ENCODE measurements at places on chromosomes 5 and 9.

DNA sequence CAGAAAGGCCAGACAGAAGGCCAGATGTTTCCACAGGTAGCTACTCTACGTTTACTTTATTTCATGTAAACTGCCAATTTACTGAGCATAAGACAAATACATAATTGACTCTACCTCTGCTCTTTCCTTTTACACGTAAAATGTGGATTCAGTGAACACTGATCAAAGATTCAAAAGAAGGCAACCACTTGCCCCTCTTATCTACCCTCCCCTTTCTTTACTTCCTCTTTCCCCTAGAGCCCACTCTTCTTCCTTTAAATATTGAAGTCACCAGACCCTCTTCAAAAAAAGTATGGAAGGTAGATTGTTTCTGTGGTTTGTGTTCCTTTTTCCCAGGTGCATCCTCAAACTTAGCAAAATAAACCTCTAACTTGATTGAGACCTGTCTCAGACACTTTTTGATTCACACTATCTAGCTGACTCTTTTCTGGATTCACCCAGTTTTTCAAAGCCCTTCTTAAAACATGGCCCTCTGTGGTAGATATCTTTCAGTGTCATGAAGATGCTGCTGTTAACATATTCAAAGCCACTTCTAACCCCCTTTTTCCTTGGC is 6.7 kb downstream of the FAM114A2 start:
- no peak for DNase-seq

- no peak for DNase-seq
These were observed 37.8 kb downstream of the EBF1 start for GRCh38 chr5:159061834-159062474.

GRCh38 chr5:154418344-154418820 is 27.4 kb upstream of the SAP30L start:
- no peak for DNase-seq

GRCh38 chr5:58926541-58926935 is 343.7 kb downstream of the RAB3C start:
- DNase-seq = no peak

DNA sequence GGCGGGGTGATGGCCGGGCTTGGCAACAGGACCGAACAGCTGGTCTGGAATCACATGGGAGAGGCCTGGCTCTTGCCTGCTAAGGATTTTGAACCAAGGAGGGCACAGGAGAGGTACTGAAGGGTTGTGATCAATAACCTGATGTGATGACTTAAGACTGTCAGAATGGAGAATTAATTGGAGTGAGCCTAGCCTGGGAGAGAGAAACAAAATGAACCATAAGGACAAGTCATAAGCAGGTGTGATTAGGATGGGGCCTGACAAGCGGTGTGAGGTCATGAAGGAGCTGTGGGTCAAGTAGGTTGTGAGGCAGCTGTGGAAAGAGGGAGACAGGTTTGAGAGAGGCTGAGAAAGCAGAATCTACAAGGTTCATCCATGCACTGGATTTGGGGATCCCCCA is 104.6 kb downstream of the MED10 start:
- DNase-seq = no peak

DNA sequence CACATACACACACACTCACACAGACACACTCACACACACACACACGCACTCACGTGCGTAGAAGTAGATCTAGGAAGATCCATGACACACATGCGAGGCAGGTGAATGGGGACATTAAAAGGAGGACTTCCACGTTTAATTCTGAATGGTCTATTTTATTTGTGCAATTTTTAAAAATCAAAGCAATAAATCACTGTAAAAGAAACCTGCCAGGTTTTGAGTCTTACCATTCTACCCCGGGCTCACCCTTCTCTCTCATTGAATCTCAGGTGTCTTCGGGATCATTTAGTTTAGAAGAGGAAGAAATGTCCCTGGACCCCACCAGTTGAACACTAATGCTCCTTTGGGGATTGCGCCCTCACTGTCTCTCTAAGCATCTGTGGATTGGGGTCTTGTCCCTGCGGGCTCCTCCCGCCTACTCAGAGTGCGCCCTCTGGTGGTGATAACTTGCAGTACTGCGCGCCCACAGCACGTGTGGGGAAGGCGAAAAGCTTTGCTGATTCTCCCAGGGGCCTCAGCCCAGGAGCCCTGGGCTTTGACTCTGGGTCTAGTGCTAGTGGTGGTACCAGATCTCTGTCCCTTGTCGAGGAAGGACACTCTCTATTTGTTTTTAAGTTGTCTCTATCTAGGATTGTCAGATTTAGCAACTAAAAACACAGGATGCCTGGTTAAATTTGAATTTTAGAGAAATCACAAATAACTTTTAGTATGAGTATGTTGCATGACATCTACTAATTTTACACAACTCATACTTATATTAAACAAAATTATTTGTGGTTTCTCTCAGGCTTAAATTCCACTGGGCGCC is 34.8 kb downstream of the BOD1 start:
- DNase-seq = no peak

DNA sequence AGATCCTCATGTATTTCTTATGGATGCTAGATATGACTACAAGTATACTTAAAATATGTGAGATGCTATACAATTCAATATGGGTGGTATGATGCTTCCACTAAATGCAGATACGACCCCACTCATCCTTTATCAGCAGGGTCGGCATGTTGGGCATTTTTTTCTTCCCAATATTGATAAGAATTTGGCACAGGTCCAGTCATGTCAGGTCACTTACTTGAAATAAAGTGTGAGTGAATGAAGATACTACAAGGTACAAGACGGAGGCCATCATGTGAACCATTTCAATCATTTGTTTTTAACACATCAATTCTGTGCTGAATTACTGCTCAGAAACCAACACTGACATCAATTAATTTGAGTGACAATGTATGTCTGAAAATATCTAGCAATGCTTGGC is 146.9 kb upstream of the GNA14 start:
- DNase-seq = no peak

GRCh38 chr9:125147401-125147951 is 4.1 kb upstream of the SCAI start:
- no peak for DNase-seq

- DNase-seq = no peak
These were observed 198.7 kb upstream of the MAP3K1 start for GRCh38 chr5:56616454-56617160.

- DNase-seq = no peak
These were observed 402.4 kb downstream of the AGTPBP1 start for GRCh38 chr9:85339338-85339737.

DNA sequence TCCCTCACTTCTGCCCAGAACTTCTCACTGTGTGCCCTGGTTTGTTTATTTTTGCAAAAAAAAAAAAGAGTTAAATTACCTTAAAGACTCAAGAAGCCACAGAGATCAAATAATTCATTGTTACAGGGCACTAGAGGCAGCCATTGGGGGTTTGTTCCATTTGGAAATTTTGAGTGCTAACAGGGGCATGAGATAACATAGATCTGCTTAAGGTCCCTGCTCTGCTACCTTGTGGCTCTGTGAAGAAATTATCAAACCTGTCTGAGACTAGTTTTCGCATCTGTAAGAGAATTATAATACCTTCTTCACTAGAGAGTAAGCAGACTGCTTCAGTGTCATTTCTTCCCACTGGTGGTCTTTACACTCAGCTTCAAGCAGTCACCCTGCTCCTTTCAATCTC is 394 bp downstream of the TLR4 start:
- peak; percentile 35 for DNase-seq

GRCh38 chr5:107671742-107672210 is 1.0 kb upstream of the EFNA5 start:
- DNase-seq = peak; percentile 36

DNA sequence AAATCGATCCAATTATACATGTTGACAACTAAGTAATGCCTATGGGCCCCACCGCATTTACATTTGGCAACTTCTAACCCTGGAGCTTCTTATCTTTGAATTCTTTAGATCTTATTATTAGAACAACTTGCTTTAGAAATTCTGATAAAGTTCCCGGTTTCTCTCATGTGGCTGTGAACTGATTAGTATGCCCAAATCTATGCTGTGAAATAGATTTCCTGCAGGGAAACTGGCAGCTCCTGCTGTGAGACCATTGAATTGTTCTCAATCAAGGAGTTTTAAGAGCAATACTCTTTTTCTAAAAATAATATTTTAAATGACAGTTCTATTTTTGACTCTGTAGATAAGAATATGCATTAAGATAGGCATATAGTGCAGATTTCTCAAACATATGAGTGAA is 177.5 kb downstream of the GABRB2 start:
- DNase-seq = no peak

DNA sequence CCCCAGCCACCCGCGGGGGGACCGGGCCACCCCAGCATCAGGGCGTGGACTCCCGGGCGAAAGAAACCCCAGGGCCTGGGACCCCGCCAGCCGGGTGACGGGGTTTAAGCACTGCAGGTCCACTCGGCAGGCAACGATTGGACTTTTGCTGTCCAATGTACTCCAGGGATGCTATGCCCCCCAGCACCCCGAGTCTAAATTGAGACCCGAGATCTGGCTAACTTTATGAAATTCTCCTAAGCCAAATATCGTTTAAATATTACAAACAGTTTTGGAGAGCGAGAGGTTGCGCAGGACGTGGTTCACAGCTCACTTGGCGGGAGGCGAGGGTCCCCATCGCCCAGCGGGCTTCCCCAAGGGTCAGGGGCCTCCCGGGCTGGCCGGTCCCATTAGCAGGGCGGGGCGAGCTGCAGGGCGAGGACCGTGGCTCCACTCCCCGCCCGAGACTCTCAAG is 384 bp upstream of the MRPS2 start:
- no peak for DNase-seq

Data from MV-4-11 (cell line).